ENCODE measurements at places on chromosomes 3 and 15.
A peak's percentile ranks its signal among the peaks of the same experiment; 100 is the strongest.

GRCh38 chr3:182242489-182242942 lies 530.8 kb downstream of the SOX2 start:
- DNase-seq = no peak

- DNase-seq = no peak
Observed at GRCh38 chr3:52297242-52298148, 9.9 kb downstream of the GLYCTK start.

DNA sequence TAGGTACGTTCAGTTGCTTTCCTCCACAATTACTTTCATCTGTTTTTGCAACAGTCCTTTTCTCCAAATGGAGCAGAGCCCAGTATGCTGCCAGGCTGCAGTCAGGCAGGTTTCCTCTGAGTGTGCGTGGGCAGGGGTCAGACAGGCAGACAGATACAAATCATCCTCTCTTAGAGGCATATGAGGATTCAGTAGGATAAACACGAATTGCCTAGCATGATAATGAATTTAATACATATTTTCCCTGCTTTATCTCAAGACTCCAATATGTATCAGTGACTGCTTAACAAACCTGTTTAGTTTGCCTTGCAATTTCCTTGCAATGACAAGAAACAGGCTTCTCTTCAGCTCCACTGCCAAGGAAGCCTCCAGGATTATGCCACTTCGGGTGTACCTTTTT lies 140.7 kb upstream of the NR2E3 start:
- DNase-seq = no peak

DNA sequence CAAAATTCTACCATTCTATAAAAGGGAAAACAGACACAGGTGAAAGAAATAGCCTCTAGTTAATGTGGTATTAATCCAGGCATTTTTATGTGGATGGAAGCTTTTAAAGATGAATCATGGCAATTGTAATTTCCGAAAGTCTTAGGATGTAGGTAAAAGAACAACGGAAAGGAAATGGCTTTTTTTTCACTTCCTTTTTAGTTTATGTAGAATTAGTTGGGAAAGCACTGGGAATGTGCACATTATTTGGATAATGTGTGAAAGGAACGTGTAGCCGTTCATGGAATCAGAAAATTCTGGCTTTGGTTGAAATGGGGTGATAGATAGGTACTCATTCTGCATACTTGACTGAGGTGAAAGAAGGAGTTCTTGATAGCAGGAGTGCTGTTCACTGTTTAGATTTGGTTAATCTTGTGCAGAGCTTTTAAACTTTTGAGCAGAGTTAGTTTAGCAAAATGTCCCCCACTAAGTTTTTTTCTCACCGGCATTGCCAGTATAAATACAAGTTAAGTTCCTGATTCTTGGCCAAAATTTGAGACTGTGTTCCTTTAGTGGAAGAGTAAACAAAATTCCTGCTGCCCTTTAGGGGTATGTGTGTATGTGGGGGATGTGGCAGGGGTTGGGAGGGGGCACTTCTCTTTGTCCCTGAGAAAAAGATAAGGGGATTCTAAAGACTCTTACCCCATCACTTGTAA lies 20.2 kb upstream of the UTS2B start:
- no peak for DNase-seq

GRCh38 chr3:143266927-143267326 lies 147.4 kb downstream of the CHST2 start:
- no peak for DNase-seq

DNA sequence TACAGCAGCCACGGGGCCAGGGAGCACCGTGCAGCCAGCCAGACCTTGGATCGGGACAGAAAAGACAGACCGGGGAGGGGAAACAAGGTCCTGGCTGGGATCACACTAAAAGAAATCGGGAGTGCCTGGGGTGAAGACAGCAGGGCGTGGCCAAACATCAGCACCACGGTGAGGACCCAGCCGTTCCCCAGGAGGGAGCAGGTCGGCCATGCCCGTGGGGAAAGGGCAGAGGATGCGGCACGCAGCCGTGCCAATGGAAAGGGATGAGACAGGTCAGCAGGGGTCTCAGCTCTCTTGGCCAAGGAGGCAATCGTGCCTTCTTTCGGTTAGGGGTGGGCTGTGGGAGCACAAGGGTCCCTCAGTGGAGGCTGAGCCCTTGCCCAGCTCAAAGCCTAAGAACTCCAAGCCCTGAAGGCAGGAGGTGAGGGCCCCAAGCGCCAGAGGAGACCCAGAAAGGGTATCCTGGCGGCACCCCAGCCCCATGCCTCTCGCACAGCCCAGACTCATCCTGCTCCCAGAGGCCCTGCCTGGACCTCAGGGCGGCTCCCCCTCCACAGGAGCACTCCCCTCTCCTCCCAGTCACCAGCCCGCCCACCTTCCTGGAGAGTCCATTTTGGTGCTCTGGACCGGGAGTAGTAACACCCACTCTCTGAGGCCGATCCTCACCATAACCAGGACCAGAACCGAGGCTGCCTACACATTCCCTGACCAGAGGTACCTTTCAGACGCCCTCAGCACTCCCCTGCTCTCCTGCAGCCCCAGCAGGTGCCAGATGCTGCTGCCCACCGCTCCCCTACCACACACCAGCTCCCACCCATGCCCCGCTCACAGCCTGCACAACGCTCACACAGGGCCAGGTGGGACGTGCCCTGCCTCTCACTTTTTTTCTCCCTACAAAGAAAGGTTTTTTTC lies 23.2 kb upstream of the OCA2 start:
- DNase-seq = no peak

- no peak for DNase-seq
Observed at GRCh38 chr3:14097616-14098391, 26.9 kb downstream of the CHCHD4 start.

DNA sequence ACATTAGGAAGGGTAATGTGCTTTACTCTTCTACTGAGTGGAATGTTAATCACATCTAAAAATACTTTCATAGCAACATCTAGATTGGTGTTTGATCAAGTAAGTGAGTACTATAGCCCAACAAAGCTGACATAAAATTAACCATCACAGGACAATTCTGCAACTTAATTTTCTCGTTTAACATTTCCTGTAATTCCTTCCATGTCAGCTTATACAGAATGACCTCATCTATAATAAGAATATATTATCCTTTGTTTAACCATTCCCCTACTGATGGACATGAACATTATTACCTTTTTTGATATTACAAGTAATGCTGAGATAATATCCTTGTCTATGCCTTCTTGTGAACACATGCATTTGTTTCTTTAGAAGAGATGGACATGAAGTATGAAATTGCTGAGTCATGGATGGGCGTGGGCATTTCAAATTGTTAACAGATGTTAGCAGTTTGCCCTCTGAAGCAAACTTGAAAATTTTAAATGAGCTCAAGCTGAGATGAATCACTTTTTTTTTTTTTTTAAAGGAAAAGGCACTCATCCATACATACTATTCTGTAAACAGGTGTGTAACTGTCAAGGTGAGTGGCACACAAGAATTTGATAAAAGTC lies 85.1 kb downstream of the OXNAD1 start:
- DNase-seq = no peak

GRCh38 chr15:57947781-57948180 lies 117.7 kb downstream of the ALDH1A2 start:
- DNase-seq = no peak

GRCh38 chr15:35151381-35151780 lies 66.3 kb upstream of the NANOGP8 start:
- DNase-seq = no peak

- no peak for DNase-seq
Observed at GRCh38 chr3:38149708-38150107, 11.2 kb downstream of the MYD88 start.

DNA sequence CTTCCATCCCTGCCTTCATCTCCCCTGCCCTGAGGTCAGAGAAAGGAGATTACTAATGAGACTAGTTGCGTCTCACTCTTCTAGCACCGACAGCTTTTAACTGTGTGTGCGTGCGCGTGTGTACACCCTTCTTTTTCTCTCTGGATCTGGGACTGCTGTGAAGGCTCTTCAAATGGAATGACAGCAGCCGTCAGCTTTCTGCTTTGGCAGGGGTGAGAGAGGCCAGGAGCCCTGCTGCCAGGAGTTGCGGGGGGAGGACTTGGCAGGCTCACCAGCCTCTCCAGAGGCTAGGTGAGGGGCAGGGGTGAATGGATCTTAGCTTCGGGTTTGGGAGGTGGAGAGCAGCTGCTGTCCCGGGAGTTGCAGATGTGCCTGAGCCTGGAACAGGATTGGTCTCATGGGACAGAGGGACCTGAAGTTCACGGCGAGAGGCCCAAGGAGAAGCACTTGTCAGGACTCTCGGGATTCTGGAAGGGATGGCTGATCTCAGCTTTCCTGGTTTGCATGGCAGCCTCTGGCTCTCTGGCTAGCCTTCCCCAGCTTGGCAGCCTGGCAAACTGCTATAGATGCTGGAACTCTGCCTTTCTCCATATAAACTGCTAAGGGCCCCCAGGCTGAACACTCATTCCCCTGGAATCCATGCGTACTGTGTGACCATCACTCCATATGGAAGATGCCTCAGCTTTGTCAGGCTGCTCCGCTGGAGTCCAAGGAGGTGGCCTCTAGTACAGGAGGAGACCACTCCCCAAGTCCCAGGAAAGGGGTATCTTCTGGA lies 16.6 kb downstream of the TEX264 start:
- no peak for DNase-seq

DNA sequence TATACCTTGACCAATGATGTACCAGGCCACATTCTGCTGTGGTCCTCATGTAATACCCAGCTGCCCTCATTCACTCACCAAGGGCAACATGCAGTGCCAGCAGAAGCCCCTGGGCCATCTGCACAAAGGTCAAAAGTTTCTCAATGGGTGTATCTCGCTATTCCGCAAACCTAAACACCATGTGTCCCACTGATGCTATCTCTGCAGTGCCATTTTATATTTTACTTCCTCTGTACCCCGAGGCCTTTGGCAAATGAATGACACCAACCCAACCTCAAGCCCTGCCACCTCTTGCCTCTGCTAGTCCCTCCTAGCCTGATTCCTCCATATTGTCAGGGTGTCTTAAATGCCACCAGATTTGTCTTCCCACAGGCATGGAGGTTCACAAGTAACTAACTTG lies 59.2 kb downstream of the AAGAB start:
- DNase-seq = no peak

DNA sequence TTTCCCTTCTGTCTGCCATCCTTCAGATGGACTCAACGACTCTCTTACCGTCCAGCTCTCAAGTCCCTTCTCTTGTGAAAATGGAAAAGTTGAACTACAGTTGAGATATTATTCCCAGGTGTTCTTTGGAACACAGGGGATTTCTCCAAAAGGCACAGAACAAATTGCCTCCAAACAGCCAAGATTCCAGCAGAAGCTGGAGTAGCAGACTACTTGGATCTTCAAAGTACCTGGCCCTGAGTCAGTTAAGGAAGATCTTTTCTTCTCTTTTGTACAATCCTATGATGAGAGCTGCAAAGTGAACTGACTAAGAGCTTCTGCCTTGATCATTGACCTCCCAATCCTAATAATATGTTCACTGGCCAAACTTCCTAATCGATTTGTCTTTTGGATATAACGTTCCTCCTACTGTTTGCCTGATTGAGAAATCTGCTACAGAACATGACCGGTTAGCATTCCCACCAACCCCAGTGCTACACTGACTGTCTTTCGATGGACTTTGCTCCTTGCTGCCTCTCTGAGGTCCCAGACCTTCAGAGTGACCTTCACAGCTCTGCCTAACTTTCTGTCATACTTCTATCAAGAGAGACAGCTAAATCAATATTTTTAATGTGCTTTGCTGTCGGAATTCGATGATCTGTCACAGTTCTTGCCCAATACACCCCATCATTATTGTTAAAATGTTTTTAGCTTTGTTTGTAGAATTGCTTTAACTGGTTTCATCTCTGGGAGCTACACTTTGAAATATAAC lies 21.9 kb downstream of the PAQR9 start:
- no peak for DNase-seq

GRCh38 chr15:81189583-81190283 lies 6.9 kb upstream of the IL16 start:
- no peak for DNase-seq

DNA sequence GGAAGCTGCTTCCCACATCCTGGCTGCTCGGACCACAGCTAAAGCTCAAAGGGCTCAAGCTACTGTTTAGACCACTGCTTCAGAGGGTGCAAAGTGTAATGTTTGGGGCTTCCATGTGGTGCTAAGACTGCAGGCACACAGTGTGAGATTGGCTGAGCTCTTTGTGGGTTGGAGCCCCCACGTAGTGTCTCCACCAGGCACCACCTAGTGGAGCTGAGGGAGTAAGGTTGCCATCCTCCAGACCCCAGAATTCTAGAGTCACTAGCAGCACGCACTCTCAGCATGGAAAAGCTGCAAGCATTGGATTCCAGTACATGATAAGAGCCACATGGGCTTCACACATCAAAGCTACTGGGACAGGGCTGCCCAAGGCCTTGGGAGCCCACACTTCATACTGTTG lies 9.3 kb downstream of the MKRN3 start:
- no peak for DNase-seq

GRCh38 chr15:88476635-88477060 lies 9.1 kb downstream of the MRPS11 start:
- peak; percentile 62 for DNase-seq

DNA sequence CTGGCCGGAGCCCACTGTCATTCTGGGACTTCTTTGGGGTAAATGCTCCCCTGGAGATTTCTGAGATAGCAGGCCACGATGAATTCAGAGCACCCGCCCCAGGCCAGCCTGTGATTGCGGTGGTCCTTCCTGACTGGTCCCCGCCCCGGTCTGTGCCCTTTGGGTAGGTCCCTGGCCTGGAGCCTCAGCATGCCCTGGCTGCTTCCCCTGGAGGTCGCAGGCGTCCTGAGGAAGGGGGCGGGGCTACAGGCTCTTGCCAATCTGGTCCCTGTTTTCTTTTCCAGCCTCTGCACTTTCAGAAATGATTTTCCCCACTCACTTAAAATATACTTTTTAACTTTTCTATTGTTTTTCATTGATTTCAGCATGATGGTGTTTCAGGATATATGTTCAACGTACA lies 250.2 kb upstream of the ATP10A start:
- DNase-seq = no peak

DNA sequence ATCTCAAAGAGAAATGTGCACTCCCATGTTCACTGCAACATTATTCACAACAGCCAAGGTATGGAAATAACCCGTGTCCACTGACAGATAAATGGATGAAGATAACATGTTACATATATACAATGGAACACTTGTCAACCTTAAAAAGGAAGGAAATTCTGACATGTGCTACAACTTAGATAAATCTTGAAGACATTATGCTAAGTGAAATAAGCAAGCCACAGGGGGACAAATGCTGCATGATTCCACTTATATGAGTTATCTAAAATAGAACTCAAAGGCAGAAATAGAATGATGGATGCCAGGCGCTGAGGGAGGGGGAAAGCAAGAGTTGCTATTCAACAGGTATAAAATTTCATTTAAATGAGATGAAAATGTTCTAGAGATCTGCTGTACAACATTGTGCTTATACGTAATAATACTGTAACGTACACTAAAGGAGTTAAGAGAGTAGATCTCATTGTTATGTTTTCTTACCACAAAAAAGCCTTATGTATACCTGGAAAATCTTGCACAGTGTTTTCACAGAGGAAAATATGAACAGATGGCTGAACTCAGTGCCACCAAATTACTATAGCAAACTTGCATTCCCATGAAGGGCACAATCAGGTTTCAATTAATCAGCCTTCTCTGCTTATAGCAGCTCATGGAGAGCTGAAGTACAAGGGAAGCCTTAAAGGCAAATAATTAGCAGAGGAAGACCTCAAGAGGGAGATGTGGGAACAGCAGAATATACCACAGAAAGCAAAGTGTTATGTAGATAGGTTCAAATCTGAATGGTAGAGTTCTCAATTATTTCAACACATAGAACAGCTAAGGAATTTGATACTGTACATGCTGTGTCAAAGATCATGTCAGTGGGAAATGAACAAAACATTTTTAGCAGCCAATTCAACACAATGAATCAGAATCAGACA lies 8.1 kb upstream of the VPS39 start:
- DNase-seq = no peak

- DNase-seq = peak; percentile 43
Observed at GRCh38 chr3:137946356-137946973, 63.5 kb upstream of the CLDN18 start.

All from NCI-H2171 (cell line).